ENCODE measurements at places on chromosomes 3 and 15.

DNA sequence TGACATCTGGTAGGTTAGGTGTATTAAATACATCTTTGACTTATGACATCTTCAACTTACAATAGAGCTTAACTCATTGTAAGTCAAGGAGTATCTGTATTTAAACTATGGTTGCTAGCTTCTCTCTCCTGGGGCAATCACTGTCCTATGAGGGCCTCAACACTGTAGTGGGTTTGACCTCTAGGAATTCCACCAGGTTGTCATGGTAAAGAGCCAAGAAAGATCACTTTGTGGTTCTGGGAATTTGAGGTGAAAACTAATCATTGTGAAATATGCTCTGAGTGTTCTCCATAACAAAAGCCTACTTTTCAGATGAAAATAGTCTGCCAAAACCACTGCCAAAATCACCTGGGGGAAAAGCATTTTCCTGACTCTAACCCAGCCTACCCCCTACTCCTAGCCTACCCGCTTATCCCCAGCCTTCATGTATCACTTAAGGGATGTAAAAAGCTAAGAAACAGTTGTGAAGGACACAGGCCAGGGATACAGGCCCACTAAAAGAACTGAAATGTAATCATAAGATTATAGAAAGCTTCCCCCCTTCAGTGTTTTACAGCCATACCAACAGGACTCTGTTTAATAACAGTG, 723.8 kb downstream of the MECOM start:
- DNase-seq = no peak

DNA sequence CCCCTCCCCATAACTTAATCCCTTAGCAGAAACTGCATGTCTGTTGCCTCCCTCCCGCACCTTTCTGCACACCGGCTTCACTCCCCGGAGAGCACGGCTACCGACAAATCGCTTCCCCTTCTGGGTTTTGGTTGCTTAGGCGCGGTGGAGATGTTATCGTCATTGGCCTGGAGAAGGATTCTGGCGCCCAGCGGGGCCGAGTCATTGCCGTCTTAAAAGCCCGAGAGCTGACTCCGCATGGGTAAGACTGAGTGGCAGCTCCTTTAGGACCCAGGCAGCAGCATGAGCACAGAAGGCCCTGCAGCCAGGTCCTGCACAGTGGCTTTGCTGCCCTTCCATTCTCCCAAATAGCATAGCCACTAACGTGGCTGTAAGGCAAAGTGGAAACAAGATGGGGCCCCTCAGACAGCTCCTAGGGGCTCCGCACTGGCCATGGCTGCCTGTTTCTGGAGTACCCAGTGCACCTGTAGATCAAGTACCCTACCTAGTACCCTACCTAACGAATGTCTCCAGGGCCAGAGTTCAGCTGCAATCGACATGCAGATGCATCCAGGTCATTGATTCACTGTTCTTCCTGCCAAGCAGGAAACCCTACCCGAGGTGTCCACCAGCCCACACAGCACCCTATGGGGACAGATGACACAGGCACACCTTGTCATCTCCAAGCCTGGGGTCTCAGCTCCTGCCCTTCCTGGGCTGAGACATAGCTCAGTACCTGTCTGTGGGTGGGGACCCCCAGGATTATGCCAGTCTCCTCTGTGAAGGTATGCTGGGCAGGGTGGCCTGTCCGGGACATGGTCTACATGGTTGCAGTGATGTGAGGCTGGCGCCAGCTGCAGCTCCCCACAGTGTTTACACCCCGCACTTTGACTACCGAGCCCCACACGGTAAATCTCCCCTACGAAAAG, 147.6 kb downstream of the LRRK1 start:
- no peak for DNase-seq

DNA sequence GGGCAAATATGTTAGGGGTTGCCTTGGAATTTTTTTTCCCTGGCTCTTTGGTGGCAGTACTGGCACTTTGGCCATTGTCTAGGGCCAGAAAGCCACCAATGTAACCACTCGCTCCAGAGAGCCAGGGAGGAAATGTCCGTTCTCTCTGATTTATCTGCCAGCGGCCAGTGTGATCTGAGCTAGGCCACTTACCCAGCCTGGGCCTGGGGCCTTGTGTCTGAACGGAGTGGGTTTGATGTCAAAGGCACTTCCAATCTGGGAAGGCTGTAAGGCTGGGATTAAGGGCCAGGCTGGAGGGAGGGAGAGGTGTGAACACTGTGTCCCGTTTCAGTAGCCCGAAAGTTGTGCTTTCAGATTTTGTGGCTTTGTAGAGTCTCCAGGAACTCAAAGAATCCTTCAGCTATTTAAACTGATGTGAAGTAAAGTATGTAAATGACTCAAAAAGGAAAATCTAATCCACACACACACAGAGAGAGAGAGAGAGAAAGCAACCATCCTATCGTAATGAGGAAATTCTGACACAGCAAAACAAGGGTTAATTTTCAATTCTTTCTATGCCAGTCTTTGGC, 271.0 kb downstream of the PDZRN3 start:
- no peak for DNase-seq

DNA sequence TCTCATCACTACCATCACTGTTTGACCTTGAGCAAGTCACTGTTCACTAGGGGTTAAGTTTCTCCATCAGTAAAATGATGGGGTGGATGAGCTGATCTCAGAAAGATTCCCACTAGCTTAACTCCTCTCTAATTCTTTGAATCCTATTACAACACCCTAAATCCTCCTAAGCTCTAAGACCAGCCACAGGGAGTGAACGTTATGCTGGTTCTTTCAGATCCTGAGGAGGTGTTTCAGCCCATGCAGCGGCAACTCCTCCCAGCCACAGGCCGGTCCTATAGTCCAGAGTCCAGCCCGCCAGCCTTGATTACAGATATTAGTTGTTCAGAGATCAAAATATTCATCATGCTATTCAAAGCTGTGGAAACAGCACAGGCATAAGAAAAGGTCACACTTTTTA, 15.1 kb downstream of the MB21D2 start:
- no peak for DNase-seq

GRCh38 chr3:147418808-147419701, 9.9 kb downstream of the ZIC1 start:
- DNase-seq = no peak

DNA sequence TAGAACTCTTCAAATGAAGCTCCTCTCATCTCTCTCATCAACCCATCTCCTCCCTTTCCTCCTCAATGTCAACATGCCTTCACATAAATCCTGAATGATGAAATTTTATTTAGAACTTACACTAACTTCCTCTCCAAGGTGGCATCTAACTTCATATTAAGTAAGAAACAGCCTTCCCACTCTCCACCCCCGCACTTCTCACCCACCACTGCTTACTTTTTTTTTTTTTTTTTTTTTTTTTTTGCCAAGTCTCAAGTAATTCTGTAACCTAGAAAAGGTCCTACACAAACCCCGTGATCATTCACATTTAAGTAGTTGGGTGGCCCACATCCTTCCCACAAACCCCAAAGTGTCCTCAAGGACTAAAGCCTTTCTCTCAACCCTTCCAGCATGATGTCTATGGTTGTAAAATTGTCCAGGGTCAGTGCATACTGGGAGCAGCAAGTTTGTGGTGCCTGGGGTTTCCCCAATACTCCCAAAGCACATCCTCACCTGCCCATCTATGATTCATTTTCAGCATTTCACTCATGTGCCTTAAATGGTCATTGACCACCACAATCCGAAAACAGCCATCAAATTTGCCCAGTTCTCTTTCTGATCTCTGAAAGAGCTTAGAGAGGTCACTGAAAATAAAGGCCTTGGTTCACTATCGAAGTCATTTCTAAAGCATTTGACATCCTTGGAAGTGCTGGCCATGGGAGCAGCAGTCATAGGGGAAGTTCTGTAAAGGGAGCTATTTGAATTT, 47.2 kb downstream of the CD86 start:
- DNase-seq = no peak

GRCh38 chr3:45113625-45114050, 32.5 kb downstream of the CDCP1 start:
- no peak for DNase-seq

Measured in skin of body (tissue), 3 donors.